ENCODE measurements at places on chromosomes 1 and 21.

DNA sequence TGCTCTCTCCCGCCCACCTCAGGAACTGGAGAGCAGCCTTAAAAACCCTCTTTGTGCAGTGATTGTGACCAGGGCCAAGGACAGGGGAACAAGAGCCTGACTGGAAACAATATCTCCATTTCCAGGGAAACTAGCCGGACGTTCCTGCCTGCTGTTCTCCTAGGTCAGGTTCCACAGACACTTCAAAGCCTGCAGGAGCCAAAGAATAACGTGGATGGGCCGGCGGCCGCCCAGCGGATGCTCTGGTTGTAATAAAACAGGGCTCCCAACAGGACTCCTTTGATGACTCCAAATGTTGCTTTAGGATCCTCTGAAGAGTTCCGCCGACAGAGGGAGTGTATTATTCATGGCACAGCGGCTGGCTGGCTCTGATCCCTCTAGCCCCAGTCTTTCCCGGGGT lies 162.2 kb downstream of the PLXNA2 start:
- no peak for DNase-seq

GRCh38 chr1:205669341-205670149 lies 10.8 kb downstream of the SLC45A3 start:
- DNase-seq = peak; percentile 55

DNA sequence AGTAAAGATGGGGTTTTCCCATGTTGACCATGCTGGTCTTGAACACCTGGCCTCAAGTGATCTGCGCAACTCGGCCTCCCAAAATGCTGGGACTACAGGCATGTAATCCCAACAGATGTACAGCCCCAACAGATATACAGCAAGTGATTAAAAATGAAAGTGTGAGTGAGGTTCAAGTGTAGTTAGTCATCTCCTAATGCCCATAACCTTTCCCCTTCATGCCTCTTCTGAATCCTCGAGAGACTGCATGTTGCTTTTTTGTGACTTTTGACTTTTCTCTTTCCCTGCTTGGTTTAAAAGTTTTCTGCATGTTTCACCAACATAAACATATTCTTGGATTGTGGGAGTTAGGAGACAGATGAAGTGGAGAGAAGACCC lies 31.2 kb downstream of the KCNK2 start:
- DNase-seq = no peak

DNA sequence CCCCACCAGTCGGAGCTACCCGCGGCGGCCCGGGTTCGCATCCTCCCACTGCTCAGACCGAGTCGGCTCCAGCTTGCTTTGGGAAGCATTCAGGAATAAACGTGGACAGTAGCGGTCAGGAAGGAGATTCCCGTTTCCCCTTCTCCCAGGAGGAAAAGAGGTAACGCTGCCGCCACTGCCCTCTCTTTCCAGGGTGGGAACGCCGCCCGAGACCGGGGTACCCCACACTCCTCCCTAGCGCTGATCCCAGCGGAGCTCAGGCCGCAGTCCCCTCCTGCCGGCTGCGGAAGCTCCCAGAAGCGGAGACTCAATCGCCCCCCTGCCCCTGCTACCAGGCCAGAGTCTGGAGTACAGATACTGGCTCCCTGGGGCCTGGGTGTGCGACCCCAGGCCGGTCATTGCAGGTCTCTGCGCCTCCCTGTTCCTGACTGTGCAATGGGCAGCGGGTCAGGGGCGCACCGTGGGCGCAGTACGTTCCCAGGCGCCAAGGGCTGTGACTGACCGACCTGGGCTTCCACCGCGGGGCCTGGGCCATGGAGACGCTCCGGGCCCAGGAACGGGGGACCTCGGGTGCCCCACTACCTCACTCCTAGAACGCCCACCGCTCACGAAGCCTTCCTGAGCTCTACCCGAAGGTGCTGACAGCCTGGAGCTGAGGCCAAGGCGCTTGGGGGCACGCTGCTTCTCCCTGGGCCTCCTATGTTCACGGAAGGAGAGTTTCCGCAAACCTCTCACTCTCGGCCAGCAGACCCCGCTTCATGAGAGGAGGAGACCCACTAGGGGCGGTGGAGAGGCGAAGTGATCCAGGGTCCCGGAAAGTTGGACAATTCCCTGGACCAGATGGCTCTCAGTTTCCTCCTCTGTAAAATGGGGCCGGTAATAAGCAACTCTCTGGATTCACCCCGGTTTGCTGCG lies 7.8 kb downstream of the DMRTA2 start:
- DNase-seq = no peak

DNA sequence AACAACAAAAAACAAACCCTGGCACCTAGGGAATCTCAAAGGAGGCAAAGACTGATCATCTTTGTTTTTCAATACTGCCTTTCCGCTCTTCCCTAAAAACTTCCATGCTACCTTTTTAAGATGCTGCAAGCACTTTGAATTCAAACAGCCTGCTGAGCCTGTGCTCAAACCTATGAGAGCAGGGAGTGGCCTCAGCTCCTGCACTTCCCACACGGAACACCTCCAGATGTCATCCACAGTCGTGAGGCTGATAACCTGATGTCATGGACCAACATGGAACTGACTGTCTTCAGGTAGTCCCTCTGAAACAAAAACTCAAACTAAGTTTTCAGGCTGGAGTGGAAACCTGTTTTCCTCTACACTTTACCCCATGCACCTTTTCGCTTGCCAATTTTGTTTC lies 46.8 kb downstream of the DESI2 start:
- DNase-seq = no peak

DNA sequence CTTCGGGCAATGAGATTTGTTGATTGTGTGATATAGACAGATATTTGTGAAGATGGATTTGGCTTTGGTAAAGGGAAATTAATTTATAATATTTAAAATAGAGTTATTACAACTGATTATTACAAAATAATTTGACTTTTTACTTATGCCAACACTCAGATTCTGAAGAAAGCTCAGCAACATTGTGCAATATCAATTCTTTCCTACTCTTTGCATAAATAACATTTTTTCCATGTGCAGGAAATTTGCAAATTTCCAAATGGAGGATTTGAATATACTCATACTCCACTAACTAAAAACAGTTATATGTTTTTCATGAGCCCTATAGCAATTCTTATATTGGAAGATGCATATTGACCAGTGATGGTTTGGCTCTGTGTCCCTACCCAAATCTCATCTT lies 676.4 kb upstream of the ADAMTS5 start:
- no peak for DNase-seq

GRCh38 chr1:7435276-7436055 lies 335.6 kb upstream of the VAMP3 start:
- no peak for DNase-seq

DNA sequence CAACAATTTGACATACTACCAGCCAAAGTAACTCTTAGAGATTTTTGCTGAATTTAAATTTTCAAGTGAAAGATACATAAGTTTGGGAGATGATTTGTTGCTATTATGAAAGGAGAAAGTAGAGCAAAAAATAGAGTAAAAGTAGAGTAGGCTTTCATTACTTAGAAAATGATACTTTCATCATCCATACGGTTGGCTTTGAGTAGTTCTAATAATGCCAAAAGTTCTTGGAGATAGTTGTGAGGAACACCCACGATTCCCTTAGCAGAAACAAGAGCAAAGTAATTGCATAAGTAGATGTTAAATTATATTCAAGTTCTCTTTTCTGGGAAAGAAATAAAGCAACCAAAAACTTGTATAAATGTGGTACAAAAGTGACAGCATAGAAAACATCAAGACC lies 95.0 kb upstream of the VAV3 start:
- DNase-seq = peak; percentile 59

- peak; percentile 2 for DNase-seq
Observed at GRCh38 chr1:63368131-63368530, 704 bp downstream of the ALG6 start.

DNA sequence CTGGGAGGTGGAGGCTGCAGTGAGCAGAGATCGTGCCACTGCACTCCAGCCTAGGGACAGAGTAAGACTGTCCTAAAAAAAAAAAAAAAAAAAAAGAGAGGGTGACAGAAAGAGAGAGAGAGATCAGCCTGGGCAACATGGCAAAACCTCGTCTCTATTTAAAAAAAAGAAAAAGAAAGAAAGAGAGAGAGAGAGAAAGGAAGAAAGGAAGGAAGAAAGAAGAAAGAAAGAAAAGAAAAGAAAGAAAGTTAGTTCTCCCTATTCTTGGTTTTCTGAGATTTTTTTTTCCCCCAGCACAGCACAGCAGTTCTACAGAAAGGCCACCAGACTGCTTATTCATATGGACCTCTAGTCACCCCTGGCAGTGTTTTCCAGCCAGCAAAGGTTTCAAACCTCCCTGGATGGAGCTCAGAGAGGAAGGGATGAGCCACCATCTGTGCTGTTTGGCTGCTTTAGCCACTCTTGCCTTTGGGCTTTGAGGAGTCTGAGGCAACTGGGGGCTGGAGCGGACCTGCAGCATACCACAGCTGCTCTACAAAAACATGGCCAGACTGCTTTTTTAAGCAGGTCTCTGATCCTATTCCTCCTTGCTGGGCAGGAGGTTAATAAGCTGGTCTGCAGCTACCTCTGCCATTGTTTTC lies 10.6 kb downstream of the S100A6 start:
- no peak for DNase-seq

- no peak for DNase-seq
Observed at GRCh38 chr1:101128211-101128727, 102.7 kb upstream of the DPH5 start.

- DNase-seq = no peak
Observed at GRCh38 chr21:44382536-44382935, 29.1 kb downstream of the TRPM2 start.

- peak; percentile 97 for DNase-seq
Observed at GRCh38 chr21:14591882-14592281, 45.8 kb upstream of the SAMSN1 start.

All from suppressor macrophage treated with lipopolysaccharide for 4 hours (primary cell).